Right cardiac atrium (tissue), 5 donors: ENCODE measurements at places on chromosomes 3 and 15. TPM values are rescaled to one million over a fixed set of nuclear protein-coding genes. Genes with fewer than 3 reads are reported as not detected.

- peak; percentile 56 for DNase-seq
These were observed 4.2 kb downstream of the PLXND1 start for GRCh38 chr3:129602309-129602708.

DNA sequence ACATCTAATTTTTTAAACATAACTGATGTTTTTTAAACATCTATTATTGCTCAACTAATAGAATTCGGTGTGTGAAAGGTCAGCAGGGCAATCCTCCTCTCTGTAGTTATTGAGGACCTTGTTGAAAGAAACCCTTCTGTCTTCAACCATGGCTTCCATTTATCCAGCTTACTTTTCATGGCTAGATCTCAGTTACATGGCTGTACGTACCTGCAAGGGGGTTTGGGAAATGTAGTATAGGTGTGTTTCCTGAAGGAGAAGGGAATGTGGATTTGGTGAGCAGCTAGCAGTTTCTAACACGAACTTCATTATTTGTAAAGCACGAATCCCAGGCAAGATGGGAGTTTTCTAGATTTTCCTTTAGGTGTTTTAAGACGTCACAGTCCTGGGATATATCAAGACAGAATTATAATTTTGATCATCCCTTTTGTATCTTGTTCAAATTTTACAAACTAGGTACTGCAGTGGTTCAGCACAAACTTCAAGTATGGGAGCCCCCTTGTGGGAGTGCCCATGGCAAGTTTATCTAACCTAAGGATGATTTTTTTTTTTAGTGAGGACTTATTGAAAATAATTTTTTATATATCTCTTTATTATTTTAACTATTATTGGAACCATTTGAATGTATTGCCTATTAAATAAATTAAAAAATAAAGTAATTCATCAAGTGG is 41.6 kb downstream of the FBXL2 start:
- DNase-seq, result no peak

- DNase-seq, result no peak
These were observed 54.6 kb downstream of the WNT7A start for GRCh38 chr3:13825311-13825579.

DNA sequence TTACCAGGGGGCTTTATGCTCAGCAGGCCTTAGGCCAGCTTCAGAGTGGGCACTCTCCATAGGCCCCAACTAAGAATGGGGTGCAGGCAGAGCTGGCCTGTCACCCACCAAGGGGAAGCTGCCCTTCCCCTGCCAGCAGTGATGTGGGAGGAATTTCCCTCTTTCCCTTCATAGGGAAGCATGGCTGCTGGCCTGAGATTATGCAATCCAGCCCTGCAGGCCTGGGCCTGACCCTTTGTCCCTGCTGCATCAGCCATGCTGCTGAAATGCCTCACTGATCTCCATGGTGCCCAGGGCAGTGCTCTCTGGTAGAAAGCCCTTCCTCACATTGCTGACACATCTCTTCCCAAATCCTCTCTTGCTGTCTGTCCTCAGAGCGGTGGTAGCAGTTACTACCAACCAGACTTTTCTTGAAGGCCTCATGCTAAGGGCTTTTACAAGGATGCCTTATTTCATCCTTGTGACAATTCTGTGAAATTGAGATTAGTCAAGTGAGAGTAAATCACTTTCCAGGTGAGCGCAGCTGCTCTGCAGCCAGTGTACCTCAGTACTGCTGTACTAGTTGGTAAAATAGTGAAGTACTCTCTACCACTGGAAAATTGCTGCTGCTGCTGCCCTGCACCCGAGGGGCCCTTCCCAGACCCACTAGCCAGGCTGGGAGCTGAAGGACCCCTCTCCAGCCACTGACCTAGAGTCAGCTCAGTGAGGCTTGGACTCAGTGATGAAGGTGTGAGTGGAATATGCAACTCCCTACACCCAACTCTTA is 33.8 kb downstream of the MRAS start:
- DNase-seq, result peak; percentile 88

The CAV3 gene
- total RNA-seq, result 23.4 TPM

The ZNF639 gene
- 33.1 TPM for total RNA-seq

The PIF1 gene
- 1.1 TPM for total RNA-seq

DNA sequence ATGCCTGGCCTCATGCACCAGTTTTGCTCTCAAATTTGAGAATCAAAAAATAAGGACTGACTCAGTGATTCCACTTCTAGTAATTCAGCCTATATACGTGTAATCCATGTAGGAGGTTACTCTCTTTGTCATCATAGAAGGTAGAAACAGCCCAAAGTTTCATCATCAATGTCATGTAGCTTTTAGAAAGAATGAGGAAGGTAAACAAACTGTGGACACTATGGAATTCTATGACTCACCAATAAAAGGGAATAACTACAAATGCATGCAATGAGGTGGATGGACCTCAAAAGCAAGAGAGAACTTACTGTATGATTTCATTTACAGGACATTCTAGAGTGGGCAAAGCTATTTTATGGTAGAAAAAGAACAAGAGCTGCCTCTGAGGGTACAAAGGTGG is 93.2 kb upstream of the LRIG1 start:
- DNase-seq, result no peak

The STAB1 gene
- 91.9 TPM for total RNA-seq

GRCh38 chr3:62226601-62227339 is 146.6 kb downstream of the FEZF2 start:
- no peak for DNase-seq
